Mammary epithelial cell (primary cell): ENCODE measurements at places on chromosomes 4 and X. TPM values are rescaled to one million over a fixed set of nuclear protein-coding genes. Genes with fewer than 3 reads are reported as not detected.

The IL15 gene
- 3.2 TPM for total RNA-seq

DNA sequence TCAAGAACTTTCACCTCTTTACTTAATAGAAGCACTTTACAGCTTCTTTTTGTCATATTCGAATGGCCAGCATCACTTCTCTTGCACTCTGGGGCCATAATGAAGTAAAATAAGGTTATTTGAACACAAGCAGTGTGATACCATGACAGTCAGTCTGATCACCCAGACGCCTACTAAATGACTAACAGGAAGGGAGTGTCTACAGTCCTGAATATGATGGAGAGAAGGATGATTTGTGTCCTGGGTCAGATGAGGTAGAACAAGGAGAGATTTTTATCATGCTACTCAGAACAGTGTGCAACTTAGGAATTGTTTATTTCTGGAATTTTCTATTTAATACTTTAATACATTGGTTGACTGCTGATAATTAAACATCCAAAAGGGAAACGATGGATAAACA is 284.2 kb upstream of the F9 start:
- peak; percentile 3 for DNase-seq

The PAGE4 gene
- total RNA-seq, result not detected

DNA sequence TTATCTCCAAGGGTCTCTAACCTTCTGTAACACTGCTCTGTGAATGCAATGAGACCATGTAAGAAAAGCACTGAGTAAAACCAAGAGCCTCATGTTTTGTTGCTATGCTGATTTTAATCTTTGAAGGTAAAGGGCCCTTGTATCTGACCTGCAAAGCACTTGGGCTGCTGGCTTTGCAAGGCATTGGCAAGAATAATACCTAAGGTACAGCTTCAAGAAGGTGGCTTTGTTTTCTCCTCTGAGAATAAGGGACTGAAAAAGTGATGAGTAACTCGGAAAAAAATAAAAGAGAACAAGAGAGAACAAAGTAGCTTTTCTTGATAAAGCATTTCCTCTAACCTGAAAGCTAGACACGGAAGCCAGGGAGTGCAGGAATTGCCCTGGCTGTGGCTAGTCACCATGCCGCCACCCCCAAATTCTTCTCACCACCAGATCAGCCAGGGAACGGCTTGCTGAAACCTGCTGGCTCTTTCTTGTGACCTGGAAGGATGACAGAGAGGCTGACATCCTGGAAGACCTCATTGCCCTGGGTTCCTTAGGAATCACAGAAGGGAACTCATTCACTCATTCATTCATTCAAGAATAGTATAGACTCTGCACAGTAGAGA is 41.8 kb upstream of the HS3ST1 start:
- DNase-seq, result peak; percentile 91
